Stimulated activated CD4-positive, alpha-beta T cell treated with anti-CD3 and anti-CD28 coated beads, Interleukin-1b, Interleukin-23, amount 100 ng/mL, for 1 hour (primary cell): ENCODE measurements at places on chromosomes 13 and 19.

- DNase-seq = no peak
These were observed 25.9 kb upstream of the F2RL3 start for GRCh38 chr19:16862826-16863415.

GRCh38 chr13:99983499-99984401 is 2.2 kb downstream of the ZIC2 start:
- DNase-seq = no peak

GRCh38 chr13:99809496-99809895 is 162.1 kb downstream of the ZIC5 start:
- DNase-seq = no peak

GRCh38 chr19:41870401-41870873 is 6.6 kb upstream of the CD79A start:
- DNase-seq = no peak

- DNase-seq = no peak
These were observed 266.4 kb downstream of the NALCN start for GRCh38 chr13:101149735-101150384.

GRCh38 chr13:95304453-95304852 is 3.2 kb upstream of the ABCC4 start:
- no peak for DNase-seq

DNA sequence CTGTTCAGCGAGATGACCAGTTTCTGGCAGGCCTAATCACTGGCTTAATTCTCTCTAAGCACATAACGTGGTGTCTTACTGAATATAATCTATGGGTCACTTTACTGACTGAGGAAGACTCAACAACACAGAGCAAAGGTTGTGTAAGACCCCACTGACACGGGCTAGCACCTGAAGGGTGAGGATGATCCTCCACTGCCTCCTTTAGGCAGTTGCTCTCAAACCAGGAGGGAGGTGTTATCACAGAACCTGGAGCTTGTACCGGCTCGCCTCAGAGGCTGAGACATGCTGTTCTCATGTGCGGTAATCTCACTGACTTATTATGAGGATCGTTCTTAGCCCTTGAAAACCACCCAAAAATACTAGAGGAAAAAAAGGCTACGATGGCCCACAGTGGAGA is 28.3 kb downstream of the RCBTB2 start:
- DNase-seq = no peak

DNA sequence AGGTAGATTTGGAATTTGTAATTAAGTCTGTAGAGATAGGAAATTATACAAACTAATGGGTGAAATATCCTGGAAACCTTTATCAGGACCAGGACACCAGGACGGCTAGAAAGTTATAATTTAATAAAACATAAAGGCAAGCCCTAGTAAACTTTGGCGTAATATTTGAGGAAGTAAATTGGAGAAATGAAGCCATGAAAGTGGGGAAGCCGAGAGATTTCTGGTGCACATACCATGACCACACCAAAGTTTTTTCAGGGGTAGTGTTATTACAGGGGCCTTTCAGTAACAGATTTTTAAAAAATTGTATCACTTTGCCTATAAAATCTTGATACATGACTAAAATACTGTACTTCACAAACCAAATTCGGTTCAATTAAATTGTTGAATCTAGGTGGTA is 54.7 kb upstream of the URAD start:
- DNase-seq = no peak

GRCh38 chr13:77696879-77697216 is 639 bp upstream of the SLAIN1 start:
- no peak for DNase-seq

GRCh38 chr13:40681341-40682146 is 15.1 kb upstream of the FOXO1 start:
- DNase-seq = no peak

- no peak for DNase-seq
These were observed 1132.6 kb upstream of the SLC10A2 start for GRCh38 chr13:104198801-104199200.

DNA sequence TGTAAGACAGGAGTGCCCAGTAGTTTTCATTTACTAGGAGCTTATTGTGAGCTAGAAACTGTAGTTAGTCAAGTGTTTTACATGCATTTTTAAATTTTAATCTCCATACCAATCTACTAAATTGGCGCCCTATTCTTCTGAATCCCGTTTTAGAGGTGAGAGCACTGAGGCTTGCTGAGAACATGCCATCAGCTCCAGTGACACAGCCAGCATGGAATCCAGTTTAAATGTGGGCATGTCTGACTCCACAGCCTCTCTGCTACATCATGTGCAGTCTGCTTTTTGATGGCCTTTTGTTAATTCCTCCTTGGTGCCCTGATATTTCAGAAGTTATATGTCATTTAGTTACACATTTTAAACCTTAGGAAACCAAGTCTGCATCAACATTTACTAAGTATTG is 325.4 kb downstream of the DLEU7 start:
- DNase-seq = no peak

DNA sequence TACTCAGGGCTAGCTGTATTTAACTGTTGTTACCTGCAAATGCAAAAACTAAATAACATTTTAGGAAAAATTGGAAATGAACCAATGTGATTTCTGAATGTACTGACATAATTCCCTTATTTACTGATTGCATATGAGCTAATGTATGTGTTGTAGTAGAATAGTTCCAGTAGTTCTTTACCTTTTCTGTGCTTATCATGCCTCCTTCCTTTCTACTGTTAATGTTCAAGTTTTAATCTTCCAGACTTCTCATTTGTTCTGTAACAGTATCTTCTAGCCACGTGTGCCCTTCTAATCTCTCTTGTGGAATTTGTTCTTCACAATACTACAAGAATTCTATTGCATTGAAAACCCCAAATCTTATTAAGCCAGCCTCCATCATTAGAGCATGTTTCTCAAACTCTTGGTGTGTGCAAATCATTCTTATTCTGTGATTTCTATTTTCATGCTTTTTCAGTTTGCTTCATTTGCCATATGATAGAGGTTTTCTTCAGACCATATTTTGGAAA is 17.7 kb downstream of the LSM14A start:
- DNase-seq = no peak

DNA sequence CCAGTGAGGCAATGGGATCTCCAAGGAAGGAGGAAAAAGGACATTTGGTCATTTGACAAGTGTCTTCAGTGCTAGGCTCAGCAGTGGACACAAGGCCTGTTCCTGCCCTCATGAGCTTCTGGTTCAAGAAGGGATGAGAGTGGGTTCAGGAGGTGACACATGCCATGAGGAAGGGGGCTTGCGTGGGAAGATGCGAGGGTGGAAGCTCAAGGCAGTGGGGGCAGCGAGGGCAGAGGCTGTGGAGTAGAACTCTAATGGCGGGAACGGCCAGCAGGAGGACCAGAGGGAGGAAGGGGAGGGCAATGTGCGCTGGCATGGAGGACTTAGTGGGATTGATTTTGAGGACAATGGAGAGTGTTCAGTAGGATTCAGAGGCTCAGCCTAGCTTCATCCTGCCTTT is 3.3 kb downstream of the PIK3R2 start:
- no peak for DNase-seq

DNA sequence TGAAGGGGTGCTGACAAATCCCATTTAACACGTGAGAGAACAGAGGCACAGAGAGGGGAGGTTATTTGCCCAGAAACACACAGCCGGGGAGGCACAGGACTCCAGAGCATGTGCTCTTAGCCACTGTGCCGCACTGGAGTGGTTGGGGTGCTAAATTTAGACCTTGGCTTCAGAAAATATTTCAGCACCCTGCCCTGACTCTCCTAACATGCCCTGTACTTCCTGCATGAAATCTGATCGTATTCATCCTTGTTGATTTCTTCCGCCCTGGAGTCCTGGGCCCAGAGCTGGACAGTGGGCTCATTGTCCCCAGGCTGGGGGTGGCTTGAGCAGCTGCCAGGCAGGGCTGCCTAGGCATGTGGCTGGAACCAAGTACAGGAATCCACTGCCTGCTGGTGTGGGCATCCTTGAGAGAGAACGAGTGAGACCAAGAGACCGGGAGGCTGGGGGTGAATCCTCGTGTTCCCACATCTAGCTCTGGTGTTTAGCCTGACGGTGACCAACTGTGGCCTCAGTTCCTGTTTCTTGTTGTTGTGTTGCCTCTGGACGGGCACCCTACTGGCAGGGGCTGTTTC is 5.3 kb downstream of the SLC27A1 start:
- DNase-seq = no peak

- no peak for DNase-seq
These were observed 31.8 kb downstream of the PIP5K1C start for GRCh38 chr19:3668331-3669081.

- no peak for DNase-seq
These were observed 179.7 kb upstream of the ZNF507 start for GRCh38 chr19:32165750-32166149.

DNA sequence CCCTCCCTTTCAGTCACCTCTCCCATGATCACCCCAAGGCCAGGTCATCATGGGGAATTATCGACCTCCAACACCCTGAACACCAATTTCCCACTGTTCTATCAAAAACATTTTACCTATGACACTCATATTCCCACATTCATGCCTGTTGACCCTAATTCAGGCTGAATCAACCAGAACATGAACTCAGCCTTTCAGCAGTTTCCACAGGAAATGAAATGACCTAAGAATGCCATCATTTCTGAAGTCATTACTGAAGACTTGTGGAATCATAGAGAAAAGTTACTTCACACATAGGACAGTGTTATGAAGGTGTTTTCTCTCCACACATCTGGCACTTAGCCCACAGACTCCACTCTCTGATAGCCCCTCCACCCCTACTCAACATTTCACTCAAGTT is 29.9 kb upstream of the FAM124A start:
- DNase-seq = no peak

GRCh38 chr19:14411161-14411937 is 7.8 kb downstream of the DDX39A start:
- no peak for DNase-seq

- DNase-seq = no peak
These were observed 12.7 kb upstream of the KIR2DL4 start for GRCh38 chr19:54790711-54791110.
